ENCODE measurements at places on chromosomes 1 and 21.
A peak's percentile ranks its signal among the peaks of the same experiment; 100 is the strongest.

- no peak for DNase-seq
Measured at GRCh38 chr1:76190749-76191424, 116.3 kb downstream of the ST6GALNAC3 start.

DNA sequence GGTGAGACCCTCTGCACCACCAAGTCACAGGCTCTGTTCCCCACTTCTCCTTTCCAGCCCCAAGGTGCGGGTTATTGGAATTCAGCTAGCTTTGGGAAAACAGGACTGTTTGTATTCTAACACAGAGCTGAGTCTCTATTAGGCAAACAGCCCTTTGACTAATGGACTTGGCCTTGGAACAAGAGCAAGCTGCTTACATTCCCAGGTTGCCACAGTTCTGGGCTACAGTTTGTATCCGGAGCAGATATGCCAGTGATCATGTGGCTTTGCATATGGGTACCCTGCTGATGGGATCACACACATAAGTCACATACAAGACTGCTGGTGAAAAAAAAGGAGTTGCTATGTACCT lies 110.5 kb upstream of the COA6 start:
- no peak for DNase-seq

DNA sequence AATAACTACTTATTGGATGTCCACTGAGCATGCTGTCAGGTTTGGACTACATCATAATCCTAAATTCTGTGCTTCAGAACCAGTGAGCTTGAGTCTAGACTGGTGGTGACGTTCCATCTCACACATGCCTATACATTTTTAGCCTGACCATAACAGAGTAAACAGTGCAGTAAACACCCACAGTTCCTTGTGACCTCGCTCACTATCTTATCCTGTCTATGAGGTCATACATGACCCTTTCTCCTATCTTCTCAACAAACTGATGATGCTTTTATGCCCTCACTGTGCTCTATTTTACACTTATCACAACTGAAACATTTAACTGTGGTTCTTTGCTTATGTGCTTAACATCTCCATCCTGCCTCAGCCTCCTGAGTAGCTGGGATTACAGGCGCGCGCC lies 91.2 kb downstream of the ENAH start:
- no peak for DNase-seq

DNA sequence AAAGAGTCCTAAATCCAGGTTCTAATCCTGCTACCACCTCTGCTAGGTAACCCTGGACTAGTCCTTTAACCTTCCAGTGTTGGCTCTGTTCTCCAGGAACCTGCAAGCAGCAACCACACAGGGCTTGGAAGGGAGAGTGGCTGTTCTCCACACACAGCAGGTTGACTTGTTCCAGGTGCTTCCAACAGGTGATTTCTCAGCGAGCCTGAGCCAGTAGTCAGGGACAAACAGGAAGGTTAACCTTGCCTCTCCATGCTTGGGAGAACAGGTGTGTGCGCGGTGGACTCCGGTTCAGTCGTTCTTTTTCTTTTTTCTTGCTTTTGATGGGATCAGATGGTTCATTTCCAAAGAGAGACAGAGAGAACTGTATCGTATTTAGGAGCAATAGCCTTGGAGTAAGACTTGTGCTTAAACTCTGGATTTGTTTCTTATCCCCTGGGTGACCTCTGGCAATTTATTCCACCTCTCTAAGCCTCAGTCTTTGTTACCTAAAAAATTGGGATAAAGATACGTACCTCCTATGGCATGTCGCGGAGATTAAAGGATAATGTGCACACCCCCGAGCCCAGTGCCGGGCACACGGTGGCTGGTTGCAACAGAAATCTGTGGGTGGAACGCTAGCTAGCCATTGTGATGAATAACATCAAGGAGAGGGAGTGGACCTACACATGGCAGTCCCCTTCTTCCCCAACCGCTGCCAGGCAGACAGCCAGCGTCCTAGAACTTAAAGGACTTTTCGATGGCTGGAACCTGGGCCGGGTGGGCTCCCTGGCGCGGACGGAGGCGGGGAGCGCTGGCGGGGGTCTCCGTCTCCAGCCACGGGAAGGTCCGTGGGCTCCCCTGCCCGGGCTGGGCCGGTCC lies 583 bp upstream of the CACHD1 start:
- no peak for DNase-seq

GRCh38 chr1:171654201-171654941 lies 1.9 kb upstream of the MYOC start:
- DNase-seq, result no peak

DNA sequence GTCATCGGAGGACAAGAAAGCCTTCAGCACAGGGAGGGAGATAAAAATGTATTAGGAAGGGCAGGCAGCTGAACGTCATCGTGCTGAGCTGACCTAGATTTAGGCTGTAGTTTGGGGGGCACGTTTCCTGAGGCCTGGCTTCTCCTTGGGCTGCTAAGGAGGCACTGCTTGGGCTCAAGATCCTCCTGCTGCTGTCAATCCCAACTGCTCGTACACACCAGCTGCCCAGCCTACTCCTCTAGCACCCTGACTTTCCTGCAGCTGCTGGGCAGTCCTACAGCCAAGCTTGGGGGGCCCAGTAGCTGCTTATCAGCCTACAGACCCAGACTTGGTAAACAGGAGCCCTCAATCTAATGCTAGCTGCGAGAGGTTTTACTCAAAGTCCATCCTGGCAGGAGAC lies 6.2 kb downstream of the TMEM35B start:
- no peak for DNase-seq

DNA sequence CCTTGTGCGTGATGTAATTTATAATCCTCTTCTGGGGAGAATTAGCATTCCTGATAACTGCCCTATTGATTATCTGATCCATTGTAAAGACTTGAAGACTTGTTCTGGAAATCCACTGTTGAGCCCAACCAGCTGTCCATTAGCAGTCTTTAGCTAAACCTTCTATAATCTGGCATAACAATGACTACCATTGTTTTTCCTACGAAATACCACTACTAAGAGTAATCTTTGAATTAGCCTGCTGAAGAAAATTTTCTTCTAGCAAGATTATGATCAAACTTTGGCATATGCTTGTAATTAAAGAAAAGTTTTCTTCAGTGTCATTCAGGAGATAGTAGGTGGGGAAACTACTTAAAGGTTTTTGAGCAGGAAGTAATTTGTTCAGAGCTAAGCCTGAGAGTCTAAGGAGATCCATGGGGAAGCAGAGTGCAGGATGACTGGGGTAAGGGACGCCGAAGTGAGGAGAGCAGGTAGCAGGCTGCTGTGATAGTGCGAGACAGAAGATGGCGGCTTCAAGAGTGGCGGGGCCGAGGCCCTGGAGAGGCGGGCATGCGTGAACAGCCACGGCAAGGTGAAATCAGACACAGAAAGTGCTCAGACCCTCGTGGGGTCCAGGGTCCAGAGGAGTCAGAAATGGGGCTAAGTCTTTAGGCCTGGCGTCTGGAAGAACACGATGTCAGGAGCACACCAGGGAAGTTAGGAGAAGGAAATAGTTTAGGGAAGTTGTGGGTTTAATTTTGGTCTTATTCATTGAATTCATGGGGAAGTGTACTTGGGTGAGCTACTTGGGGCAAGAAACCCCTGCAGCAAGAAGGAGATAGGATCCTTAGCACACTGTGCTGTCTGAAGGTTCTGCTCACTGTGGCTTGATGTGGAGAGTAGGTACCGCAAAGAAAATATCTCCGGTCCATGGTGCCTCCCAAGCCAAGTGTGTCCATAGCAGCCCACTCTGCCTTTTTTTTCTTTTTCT lies 112.6 kb upstream of the ADAR start:
- DNase-seq, result no peak

DNA sequence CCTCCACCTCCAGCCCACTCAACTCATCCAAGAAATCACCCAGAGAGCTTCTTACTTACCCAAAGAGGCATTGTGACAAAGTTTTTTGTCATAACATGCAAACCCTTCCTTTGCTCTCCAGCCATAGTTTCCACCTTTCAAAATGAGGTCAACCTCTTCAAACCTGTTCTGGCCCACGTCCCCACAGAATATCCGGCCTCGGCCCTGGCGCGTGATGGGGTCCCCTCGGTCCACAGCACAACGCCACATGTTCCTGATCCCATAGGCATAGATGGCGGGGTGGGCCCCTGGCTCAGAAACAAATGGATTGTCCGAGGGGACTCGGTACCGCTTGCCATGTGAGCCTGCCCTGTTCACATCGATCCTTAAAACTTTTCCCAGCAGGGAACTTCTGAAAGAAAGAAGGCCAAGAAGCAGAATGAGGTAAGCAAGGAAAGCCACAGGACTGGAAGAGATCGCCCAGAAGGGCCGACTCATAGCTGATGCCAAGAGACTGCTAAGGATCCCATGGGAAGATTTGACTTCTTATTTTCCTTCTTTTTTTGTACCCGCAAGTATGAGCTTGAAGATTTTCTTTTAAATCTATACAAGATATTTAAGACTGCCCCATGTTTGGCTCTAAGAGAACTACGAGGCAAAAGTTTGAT lies 7.8 kb downstream of the HHIPL2 start:
- no peak for DNase-seq

DNA sequence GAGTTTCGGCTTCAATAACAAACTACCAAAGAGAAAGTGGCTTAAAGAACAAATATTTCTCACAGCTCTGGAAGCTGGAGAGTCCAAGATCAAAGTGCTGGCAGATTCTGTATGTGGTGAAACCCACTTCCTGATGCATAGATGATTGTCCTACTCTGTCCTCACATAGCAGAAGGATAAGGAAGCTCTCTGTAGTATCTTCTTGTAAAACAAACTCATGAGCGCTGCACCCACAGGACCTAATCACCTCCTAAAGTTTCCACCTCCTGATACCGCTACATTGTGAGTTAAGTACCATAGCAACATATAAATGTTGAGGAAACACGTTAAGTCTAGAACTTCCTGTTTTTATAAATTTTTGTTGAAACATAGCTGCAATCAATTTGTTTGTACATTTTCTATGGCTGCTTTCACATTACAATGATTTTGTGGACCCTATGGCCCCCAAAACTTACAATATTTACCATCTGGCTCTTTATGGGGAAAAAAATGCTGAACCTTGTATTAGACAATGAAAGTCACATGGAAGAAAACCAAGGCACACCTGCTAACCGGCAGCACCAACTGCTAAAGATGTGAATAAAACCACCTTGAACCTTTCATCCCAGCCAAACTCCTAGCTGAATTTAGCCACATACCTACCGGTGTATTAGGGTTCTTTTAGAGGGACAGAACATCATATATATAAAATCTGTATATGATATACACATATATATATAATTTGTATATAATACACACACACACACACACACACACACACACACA lies 1423.4 kb downstream of the NCAM2 start:
- peak; percentile 17 for DNase-seq

DNA sequence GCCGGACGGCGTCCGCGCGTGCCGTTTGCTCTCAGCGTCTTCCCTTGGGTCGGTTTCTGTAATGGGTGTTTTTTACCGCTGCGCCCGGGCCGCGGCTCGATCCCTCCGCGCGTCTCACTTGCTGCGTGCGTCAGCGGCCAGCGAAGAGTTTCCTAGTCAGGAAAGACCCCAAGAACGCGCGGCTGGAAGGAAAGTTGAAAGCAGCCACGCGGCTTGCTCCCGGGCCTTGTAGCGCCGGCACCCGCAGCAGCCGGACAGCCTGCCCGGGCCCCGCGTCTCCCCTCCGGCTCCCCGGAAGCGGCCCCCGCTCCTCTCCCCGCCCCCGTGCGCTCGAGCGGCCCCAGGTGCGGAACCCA lies 159.8 kb downstream of the RUNX1 start:
- no peak for DNase-seq

DNA sequence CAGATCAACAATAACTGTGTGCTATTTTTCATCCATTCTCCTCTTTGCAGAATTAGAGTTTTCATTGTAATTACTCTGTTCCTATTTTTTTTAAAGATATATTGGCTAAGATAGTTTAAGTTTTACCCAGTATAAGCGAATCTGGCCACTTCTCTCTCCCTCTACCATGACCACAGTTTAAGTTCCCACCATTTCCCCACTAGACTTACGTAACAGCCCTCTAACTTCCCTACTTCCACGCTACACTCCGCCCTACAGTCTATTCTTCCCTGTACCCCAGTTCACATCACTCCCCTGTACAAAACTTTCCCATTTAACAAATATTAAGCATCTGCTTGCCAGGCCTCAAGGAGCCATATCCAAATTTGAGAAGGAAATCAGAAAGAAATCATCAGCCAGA lies 16.5 kb downstream of the CTSK start:
- DNase-seq, result no peak

DNA sequence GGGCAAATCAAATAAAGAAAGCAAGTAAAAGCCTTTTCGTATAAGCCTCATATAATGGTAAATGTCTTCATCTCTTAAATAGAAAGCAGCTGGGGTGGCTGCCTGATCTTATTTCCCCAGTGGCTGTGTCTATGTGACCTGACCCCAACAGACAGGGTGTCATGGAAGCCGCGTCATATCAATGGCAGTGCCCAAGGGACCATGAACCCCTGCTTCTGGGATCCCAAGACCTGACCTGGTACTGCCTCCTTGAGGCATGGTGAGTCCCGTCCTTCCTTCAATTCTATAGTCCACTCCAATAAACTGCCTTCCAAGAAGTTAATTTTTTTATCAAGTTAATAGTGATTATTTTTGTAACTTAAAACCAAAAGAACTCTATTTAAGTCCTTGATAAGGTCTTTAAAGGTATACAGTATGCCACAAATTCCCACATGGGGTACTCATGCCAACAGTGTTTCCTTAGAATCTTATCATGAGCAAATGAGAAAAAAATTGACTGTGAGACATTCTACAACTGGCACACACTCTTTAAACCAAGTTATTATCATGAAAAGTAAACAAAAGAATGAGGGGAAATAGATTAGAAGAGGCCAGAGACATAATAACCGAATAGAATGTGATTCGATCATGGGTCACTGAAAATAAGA lies 104.6 kb downstream of the ADSS2 start:
- no peak for DNase-seq

DNA sequence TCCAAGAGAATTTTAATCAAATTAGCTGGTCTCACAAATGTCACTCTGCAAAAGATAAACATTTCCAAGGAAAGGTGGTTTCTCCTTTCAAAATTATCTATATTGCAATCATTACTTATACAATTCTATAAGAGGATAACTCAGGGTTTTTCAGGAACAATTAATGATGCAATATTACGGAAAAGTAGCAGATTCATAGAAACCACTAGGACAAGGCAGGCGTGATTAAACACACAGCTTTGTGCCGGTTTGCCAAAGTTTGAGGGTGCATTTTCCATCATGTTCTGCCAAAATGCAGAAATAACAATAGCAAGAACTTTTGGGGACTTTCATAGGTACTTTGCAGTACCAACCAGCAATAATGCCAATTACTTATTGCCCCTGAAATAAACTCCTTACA lies 605 bp downstream of the TNFRSF9 start:
- DNase-seq, result no peak

DNA sequence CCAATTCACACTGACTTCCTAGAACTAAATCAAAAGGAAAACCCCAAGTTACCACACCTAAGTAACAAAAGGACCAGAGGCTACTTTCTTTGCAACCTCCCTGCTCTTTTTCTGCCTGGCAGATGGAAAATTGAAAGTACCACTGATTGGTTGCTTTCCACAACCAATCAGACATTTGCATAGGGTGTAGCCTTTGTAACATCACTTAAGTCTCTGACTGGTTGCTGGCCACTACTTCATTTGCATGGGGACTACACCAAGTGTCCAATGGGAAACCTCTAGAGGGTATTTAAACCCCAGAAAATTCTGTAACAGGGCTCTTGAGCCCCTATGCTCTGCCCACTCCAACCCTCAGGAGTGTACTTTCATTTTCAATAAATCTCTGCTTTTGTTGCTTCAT lies 365.0 kb downstream of the LTN1 start:
- no peak for DNase-seq

Data from CD4-positive, alpha-beta memory T cell (primary cell).